ENCODE measurements at places on chromosomes 4 and X.

GRCh38 chrX:38638952-38639529 is 77.7 kb downstream of the TSPAN7 start:
- DNase-seq, result no peak

GRCh38 chr4:107509615-107510014 is 210.4 kb downstream of the PAPSS1 start:
- DNase-seq, result no peak

DNA sequence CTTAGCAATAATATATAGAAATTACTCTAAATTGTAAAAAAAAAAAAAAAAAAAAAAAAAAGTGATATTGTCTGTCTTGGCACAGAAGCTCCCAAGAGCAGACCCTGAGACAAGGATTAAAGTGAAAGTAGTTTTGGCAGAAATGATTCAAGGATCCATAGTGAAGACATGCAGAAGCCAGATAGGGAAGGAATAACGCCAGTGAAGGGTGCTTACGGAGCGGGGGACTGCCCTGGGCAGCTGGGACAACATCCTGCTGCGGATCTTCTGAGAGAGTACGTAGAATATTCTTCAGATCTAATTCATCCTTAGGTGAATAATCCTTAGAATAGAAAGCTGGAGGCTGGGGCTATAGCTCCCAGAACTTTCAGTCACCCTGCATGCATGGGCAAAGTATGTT is 39.8 kb downstream of the ARHGAP24 start:
- no peak for DNase-seq

GRCh38 chr4:127788517-127788916 is 6.4 kb downstream of the HSPA4L start:
- DNase-seq, result no peak

DNA sequence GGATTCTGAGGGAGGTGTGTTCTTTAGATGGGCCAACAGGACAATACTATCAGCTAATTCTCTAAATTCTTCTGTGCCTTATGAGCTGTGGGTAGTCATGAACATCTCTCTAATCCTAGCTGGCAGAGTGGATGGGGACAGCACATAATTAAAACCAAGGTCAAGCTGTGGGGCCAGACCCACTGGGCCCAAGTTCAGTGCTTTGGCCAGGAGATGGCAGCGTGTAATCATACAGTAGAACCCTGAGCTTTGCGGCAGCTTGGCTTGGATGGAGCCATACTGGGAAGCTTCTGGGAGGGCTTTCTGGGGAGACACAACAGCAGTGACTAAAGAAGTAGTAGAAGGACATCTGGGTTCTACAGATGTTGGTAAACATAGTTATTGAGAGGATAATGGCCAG is 140.3 kb upstream of the CXCL13 start:
- DNase-seq, result peak; percentile 10

GRCh38 chrX:107708762-107709161 is 66.8 kb downstream of the TSC22D3 start:
- no peak for DNase-seq

DNA sequence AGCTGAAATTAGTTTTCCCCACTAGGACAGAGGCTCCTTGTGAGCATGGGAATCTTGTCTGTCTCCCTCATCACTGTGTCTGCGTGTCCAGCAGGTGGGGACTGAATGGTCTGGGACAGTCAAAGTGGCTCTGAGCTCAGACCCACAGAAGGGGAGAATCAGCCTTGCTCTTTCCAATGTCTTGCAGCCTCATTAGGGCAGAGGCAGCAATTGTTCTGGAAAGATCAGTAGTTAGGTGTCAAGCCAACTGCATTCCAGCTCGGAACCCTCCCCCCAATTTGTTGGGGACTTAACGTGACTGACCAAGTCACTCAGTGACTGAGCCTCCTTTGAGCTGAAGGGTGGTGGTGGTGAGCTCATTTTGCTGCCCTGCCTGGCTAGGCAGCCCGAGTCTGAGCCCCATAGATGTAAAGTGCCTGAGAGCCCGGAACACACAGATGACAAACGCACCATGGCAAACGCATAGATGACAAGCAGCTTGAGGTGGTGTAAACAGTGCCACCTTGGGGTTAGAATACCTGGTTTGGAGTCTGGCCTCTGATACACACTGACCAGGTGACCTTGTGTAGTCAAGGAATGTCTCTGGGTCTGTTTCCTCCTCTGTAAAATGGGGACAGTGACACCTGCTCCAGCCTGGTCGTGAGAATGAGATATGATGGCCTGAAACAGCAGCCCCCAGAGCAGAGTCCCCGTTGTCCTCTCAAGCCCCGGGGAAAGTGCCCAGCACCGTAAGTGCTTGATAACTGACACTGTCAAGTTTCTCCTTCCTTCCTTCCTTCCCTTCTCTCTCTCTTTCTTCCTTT is 2.7 kb upstream of the SORCS2 start:
- DNase-seq, result no peak

Measured in fibroblast of skin of right quadriceps (primary cell).